ENCODE measurements at places on chromosomes 7 and 10.

DNA sequence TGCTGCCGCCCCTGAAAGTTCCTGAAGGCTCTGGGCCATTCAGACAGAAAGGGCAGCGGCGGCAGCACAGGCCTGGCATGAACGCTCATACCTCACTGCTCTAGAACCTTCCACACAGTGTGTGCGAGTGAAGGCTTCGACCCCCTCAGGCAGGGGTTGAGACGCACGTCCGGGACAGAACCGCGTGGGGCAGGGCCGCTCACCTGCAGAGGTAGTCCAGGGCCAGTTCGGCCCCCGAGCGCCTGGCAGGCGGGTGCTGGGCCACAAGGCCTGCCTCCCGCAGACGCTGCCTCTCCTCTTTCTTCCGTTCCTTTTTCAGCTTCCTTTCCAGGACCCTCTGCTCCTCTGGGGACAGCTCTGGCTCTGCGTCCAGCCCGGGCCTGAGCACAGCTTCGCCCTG is 26.8 kb downstream of the CYP2W1 start:
- no peak for DNase-seq

GRCh38 chr7:74655768-74656440 is 1.6 kb upstream of the GTF2I start:
- no peak for DNase-seq

DNA sequence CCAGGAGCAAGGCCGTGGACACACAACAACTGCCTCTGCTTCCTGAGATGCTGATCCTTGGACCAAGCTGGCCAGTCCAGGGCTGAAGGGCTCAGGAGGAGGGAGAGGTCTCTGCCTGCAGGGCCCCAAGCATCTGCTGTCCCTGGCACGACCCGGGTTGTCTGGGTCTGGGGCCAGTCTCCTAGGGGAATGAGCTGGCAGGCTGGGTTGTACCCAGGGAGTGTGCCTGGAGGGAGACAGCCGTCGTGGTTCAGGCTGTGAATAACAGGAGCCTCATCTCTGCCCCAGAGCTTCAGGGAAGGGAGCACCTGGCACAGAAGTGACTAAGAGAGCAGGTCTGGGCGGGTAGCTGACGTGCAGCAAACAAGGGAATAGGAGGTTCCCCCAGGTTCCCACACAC is 17.9 kb upstream of the SERPINE1 start:
- no peak for DNase-seq

- no peak for DNase-seq
Measured at GRCh38 chr7:82501346-82501745, 57.8 kb upstream of the CACNA2D1 start.

DNA sequence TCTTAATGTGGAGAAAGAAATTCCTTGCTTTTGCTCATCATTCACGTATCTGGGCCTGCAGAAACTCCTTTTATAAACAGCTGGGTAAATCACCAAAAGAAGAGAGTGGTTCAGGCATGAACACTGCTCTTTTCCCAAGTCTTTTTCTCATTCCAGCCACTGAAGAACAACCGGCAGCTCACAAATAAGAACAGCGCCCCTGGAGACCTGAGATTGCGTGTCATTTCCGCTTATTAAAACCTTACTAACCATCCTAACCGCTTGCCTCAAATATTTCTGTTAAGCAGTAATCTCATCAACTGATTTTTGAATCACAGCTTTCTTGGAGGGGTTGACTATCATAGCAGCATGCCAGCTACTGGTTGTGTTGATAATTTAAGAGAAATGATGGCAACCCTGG is 213.0 kb upstream of the PLXNA4 start:
- no peak for DNase-seq

DNA sequence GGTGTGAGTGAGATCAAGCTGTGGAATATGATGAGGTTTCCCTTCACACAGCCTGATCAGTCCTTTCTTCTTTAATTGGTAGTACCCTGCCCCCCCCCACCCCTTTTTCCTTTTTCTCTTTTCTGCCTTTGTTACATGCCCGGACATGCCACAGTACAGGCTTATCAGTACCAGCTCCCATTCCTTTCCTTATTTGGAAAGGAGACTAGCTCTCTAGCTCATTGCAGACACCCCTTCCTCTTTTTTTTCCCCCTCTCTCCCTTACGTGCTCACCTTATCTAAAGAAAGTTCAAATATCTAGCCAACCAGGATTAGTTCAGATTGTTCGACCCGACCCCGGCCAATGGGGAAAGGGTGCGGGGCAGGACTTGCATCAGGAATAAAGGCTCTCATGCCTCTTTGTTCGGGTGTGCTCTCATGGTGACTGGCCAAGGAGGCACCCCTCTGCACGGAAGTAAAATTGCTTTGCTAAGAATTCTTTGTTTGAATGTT is 230.4 kb downstream of the ACTR3B start:
- no peak for DNase-seq

DNA sequence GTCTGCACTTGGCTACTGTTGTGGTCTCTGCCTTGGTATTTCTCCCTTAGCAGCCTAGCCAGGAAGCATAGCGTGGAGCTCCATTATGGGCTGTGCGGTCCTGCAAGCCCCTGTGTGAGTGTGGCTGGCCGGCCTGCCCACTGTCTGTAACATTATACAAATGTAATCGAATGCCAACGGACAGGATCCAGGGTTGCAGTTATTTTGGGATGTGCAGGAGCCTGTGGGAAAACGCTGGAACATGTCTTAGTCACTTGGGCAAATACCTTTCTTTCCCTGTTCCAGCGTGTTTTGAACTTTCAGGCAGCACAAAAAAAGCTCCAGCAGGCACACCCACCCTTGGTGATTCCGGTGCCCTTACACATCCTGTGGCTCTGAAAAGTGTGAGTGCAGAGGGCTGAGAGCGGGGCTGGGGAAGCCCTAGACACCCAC is 29.5 kb downstream of the BAG3 start:
- peak; percentile 51 for DNase-seq

GRCh38 chr10:352476-353235 is 217.4 kb downstream of the ZMYND11 start:
- DNase-seq, result no peak

GRCh38 chr7:2575046-2575732 is 16.4 kb downstream of the IQCE start:
- no peak for DNase-seq

GRCh38 chr10:61921143-61921542 is 19.6 kb downstream of the ARID5B start:
- DNase-seq, result no peak

DNA sequence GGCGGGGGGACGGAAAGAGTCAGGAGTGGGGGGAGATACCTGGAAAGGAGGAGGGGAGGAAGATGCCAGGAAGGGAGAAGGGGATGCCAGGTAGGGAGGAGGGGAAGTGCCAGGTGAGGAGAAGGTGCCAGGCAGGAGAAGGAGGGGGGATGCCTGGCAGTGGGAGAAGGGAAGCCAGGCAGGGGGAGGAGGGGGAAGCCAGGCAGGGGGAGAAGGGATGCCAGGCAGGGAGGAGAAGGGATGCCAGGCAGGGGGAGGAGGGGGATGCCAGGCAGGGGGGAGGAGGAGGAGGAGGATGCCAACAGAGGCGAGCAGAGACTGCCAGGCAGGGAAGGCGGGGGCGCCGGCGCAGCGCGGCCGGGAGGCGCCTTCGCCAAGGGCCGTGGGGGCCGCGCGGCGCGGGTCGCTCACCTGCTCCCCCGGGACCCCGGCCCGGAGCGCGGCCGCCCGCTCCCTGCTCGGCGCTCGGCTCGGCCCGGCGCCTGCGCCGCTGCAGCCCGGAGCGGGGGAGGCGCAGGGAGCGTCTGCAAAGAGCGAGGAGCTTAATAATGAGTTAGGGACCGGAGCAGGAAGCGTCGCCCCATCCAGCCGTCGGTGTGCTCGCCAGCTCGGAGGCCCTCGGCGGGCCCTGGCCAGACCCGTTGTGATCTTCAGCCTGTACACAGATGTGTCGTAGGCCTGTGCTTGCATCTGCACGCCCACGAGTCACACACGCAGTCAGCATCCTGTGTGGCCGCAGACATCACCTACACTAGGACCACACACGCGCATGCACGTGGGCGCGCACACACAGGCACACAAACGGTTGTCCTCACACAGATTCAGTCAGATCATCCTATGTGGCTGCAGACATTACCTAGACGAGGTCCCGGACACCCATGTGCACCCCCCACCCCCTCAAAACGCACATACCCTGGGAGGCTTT is 28.4 kb upstream of the SMARCD3 start:
- DNase-seq, result peak; percentile 65

DNA sequence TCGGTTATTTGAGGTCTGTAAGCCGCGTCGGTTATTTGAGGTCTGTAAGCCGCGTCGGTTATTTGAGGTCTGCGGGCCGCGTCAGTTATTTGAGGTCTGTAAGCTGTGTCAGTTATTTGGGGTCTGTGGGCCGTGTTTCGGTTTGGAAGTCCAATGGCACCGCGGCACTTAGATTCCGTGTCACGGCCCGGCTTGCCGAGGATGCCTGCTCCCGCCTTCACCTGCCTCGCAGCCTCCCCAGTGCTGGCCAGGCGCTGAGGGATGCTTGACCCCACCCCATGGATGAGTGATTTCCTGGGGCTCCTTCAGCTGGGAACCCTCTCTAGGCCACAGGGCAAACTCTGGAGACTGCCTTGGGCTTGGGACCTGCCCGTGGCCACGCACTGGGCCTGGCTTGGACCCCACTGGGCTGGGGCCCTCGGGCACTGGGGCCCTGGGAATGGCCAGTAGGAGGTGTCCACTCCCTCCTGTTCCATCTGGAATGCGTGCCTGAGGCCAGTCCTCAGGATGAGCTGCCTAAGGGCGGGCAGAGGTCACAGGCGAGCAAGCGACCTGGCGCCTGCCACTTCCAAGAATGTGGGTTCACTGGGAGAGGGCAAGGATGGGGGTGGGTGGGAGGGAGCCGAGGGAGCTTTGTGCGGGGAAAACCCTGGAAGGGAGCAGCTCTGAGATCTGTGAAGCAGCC is 25.6 kb downstream of the ADGRA1 start:
- no peak for DNase-seq

GRCh38 chr7:55381189-55381588 is 16.1 kb downstream of the LANCL2 start:
- no peak for DNase-seq

DNA sequence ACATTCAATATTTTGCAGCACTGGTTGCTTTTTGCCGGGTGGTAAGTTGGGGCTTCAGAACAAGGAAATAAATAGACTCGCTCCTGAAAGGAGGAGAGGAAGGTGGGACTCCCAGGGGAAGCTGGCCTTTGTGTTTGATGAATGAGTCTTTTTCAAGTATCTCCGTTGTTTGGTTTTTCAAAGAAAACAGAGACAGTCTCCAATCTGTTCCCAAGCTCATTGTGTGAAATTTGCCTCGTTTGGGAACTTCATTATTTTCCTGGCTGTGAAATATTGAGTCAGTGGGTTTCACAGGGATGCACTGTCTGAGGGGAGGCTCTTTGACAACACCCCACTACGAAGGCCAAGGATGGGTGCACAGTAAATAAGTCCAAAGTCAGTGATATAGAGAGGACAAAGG is 38.7 kb upstream of the KIAA1217 start:
- no peak for DNase-seq

- DNase-seq, result no peak
Measured at GRCh38 chr10:6739530-6740174, 159.6 kb upstream of the PRKCQ start.

DNA sequence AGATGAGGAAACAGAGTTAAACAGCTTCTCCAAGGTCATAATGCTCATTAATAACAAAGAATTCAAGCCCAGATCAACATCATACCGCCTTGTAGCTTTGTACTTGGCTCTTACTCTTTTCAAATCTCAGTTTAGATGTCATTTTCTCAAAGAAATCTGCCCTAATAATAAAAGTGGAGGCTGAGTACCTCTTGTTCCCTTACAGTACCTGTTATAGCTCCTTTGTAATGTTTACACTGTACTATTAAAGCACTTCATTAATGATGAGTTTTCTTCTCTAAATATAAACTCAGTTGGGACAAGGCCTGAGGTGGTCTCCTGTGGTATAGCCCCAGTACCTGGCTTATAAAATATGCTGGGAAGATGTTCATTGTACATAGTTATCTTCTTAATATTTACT is 7.8 kb downstream of the SMNDC1 start:
- no peak for DNase-seq

- no peak for DNase-seq
Measured at GRCh38 chr7:64889686-64890162, 13.3 kb upstream of the ZNF273 start.

DNA sequence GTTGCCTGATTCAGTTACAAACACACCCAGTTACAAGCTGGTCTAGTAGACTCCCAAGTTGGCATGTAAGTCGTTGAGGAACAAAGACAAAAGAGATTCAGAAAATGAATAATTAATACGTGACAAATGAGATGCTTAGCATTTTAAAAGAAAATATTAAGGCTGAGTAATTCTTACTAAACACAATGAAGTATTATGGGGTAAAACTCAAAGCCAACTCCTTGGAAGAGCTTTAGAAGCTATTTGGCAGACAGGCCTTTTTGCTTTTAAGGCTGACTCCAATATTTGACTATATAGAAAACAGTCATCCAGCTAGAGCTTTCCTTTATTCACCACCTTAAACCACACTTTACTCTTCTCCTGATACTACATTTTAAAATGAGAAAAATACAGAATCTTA is 5.4 kb downstream of the TRDMT1 start:
- no peak for DNase-seq

- no peak for DNase-seq
Measured at GRCh38 chr10:25865267-25865666, 68.8 kb upstream of the MYO3A start.

DNA sequence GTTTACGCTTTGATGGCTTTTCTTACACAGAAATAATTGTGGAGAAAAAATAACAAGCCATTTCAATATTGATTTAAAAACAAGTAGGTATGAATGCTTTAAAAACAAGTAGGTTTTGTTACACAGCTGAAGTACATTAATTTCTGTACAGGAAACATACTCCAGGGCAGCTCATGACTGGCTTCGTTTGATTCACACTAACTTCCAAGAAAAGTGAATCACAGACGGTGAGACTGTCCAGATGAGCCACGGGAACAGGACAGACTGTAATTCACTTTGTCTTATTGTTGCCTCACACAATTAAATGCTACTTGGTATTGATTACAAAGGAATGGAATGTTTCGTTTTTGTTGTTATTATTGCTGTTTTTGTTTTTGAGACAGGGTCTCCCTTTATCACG is 26.6 kb upstream of the SNX10 start:
- DNase-seq, result no peak

- DNase-seq, result no peak
Measured at GRCh38 chr10:14433147-14433546, 102.4 kb upstream of the FRMD4A start.

DNA sequence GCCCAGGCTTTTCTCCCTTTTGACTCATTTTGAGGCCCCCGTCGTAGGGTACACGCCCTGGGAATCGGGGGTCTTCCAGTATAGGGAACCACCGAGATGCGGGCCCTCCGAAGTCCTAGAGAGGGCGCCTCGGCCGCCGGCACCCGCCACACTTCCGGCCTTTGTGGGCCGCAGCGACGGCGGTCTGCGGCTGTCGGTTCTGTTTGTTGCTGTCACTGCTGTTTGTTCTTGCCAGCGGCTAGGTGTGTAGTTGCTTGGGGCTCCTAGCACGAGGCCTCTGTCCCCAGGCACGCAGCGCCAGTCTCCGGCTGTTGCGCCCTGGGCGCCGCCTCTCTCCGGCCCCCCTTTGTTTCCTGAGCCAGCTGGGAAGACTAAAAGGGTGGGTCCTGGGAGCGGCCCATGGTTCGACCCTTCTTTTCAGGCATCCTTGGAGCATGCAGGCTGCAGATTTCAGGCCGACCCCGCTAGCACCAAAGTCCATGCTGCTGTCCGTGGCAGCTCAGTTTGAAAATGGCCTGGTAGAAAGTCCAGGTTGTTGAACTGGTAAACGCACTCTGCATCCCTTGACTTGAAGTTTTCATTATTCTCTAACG is 17.8 kb upstream of the ZKSCAN1 start:
- DNase-seq, result no peak
